ENCODE measurements at places on chromosomes 4 and X.

DNA sequence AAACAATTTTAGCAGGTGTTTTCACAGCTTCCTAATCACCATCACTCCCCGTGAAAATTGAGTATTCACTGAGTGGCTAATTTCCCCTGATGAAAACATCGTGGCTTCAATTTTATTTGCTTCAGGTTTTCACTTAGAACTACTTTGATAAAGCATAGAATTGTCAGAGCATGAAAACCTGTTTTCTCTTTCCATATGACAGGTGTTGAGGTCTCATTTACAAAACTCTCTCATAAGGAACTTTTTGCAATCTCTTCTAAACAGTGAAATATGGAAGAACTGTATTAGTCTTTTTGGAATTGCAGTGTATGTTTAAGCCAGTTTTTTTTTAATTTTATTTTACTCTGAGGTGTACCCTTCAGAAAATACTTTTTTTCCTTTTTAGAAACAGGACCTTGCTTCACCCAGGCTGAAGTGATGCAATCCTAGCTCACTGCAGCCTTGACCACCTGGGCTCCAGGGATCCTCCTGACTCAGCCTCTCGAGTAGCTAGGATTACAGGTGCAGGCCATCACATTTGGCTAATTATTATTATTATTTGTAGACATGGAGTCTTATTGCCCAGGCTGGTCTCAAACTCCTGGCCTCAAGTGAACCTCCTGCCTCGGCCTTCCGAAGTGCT, 111.2 kb upstream of the RAPGEF2 start:
- no peak for DNase-seq

- peak; percentile 1 for DNase-seq
Observed at GRCh38 chrX:118115953-118116712, 477 bp downstream of the KLHL13 start.

GRCh38 chr4:139921429-139922184, 232.4 kb downstream of the MAML3 start:
- no peak for DNase-seq

- DNase-seq: no peak
Observed at GRCh38 chr4:4256799-4257198, 8.8 kb upstream of the TMEM128 start.

DNA sequence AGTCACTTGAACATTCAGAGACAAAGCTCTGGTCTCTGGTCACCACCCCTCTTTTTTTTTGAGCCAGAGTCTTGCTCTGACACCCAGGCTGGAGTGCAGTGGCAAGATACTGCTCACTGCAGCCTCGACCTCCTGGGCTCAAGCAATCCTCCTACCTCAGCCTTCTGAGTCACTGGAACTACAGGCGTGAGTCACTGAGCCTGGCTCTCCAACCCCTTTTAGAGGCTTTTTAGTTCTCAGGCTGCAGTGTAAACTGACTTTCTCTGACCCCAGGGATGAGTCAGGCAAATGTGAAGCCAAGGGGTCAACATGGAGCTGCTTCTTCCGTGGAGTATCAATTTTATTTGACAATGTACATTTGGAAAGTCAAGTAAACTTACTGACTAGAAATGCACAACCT, 229.2 kb downstream of the PTTG2 start:
- peak; percentile 31 for DNase-seq

DNA sequence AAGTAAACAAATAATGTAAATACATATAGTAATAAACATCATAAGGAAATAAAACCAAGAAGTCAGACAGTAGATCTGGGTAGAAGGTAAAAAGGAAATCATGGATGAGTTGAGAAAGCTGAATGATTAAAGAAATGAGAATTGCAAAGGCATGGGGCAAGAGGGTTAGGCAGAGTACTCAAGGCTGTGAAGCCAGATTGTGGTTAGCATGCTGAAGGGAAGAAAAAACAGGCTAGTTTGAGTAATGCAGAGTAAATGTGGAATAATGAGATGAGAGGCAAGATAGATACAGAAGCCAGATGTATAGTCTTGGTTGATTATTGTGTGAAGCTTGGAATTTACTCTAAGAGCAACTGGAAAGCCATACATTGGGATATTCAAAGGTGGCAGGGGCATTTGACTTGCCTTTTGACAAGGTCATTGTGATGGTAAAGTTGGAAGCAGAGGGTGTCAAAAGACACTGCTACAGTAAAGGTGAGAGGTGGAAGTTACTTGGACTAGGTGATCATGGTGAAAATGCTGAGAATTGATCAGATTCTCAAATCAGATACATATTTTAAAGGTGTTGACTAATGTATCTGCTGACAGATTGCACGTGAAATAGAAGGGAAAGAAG, 307.0 kb downstream of the FSTL5 start:
- DNase-seq: no peak

DNA sequence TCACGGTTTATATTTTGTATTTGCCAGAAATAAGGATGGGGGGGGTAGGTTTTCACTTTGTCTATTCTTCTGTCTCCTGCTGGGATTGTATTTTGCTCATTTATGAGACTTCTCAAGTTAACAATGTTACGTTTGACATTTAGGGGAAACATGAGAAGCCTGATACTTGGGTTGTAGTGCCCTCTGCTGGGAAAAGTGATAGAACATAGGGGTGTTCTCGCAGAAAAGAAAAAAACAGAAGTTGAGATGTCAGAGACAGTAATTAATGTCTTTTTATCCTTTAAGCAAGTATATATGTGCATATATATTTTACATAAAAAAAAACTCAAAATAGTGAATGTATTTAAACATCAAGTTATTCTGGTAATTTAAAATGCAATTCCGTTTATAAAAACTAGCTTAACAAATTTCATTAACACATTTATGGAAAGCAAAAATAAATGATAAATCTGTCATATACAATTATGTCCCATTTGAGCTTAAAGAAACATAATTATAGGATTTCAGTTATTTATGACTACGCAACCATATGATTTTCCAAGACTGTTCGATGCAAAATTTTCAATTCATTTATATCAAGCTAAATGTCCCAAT, 46.0 kb upstream of the TMPRSS11F start:
- DNase-seq: no peak

DNA sequence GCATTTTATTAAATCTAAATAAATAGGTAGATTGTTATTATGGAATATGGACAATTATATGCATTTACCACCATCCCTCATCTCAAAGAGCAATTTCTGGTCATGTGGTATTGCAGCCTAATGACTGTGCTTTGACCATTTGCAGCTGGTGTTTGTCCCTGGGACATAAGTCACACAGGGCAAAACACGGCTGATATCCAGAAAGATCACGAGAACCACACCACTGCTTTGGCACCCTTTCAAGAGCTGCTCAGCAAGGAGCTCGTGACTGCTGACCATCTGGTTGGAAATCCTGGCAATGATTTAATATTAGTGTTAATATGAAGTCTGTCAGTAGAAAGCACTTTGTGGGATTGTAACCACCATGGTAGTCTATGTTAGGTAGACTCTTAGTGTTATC, 545.0 kb downstream of the GBA3 start:
- no peak for DNase-seq

DNA sequence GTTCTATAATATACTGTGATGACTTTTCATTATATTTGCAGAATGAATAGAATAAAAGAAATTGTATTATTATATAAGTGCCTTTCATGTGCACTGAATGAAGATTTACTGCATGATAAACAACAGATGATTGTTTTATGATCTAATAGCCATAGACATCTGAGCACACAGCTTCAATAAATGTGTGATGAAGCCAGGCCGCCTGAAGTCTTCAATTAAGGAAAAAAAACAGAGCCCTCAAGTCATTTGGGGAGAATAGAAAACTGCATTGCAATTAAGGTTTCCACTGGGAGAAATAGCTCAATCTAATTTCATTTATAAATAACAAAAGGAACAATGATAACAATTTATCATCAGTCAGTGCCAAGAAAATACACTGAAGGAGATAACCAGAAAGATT, 955.2 kb downstream of the FSTL5 start:
- no peak for DNase-seq

GRCh38 chr4:145551660-145552059, 67.5 kb upstream of the MMAA start:
- no peak for DNase-seq

GRCh38 chrX:133661962-133662839, 246.9 kb upstream of the GPC4 start:
- no peak for DNase-seq

GRCh38 chrX:10043386-10043785, 76.2 kb downstream of the CLDN34 start:
- no peak for DNase-seq

DNA sequence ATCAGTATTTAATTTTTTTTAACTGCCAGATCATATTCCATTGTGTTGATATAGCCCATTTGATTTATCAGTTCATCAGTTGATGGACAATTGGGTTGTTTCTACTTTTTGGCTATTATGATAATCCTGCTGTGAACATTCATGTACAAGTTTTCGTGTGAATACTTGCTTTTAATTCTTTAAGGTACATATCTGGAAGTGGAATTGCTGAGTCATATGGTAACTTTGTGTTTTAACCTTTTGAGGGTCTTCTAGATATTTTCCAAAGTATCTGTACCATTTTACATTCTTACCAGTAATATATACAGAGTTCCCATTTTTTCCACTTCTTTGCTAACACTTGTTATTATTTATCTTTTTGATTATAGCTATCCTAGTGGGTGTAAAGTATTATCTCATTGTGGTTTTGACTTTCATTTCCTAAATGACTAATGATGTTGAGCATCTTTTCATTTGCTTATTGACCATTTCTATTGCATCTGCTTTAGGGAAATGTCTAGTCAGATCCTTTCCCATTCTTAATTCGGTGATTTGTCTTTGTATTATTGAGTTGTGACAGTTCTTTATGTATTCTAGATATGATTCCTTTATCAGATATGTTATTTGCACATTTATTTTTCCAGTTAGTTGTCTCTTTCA, 75.2 kb upstream of the NUDT6 start:
- no peak for DNase-seq

- DNase-seq: no peak
Observed at GRCh38 chr4:138875891-138876608, 139.5 kb upstream of the NOCT start.

- DNase-seq: no peak
Observed at GRCh38 chr4:71009086-71009485, 15.6 kb downstream of the DCK start.

DNA sequence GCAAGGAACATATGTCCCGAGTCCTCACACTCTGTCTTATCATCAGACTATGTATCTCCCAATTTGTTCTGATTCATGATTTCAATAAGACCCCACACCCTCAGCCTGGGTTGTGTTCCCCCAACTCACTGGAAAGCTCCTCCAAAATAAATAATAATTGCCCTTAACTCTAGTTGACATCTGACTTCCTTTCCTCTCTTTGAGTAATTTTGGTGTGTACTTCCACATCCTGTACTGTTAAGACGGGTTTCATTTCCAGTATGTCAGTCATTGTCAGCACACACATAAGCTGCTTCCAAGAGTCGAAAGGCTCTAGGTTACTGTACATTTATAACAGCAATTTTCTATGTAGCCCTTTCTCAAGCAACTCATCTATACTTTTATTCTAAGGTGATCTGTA, 52.2 kb upstream of the C1QTNF7 start:
- DNase-seq: no peak

DNA sequence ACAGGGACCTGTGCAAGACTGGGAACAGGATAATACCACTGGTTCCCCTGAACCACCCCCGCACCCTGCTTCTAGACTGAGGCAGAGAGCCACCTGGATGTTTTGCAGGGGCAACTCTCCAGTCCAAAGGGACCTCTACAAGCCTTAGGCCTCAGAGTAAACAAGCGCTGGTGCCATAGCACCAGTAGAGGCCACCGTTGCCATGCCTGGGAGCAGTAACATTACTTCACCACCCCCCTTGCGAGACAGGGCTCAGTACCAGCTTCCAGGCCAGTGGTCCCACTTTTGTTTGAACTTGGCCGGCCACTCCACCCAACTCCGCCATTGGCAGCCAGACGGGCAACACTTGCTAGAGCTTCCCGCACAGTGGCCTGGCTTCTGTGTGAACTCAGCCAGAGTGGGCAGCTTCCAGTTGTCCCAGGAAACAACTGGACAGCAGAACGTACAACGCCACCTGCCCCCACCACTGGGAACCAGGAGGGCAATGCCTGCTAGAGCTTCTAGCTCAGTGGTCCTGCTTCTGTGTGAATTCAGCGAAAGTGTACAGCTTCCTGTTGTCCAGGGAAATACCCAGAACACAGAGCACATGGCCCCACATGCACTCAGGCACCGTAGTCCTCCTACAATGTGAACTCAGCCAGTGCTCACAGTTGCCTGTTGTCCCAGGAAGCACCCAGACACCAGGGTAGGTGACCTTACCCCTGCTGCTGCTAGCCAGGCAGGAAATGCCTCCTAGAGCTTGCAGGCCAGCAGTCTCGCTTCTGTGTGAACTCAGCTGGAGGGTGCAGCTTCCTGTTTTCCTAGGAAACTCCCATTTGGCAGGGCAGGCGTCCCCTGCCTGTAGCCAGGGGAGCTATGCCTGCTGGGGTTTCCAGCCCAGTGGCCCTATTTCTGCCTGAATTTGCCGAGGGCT, 39.9 kb upstream of the PCDH19 start:
- DNase-seq: no peak

DNA sequence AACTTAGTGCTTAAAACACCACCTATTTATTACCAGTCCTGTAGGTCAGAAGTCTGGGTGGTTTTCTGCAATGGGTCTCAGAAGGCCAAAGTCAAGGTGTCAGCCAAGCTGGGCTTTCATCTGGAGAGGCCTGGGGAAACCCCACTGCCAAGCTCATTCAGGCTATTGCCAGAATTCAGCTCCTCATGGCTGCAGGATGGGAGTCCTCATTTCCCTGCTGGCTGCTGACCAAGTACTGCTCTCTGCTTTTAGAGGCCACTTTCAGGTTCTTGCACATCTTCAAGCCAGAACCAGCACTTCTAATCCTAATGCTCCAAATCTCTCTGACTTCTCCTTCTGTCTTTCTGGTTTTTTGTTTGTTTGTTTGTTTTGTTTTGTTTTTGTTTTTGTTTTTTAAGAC, 109.3 kb downstream of the BCOR start:
- DNase-seq: no peak

GRCh38 chr4:175716961-175717360, 95.1 kb downstream of the GPM6A start:
- DNase-seq: no peak

- no peak for DNase-seq
Observed at GRCh38 chr4:15953625-15954024, 9.3 kb downstream of the FGFBP2 start.

- no peak for DNase-seq
Observed at GRCh38 chrX:254630-255215, 26.5 kb upstream of the PLCXD1 start.

DNA sequence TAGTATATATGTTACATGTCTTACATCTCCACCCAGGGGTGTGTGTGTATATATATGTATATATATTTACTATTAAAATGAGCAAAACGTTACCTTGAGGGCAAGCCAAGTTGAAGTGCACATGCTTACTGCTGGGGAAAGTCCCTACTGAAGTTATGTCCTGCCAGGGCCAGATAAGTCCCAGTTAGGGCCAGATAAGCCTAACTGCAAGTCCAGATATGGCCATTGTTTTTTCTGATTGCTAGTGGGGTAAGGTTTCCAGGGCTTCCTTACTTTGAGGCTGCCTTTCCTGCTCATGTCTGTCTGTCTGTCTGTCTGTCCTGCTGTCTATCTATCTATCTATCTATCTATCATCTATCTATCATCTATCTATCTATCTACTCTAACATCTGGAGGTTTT, 19.3 kb upstream of the ZNF81 start:
- no peak for DNase-seq
